IMR-90 (cell line): ENCODE measurements at places on chromosomes 3 and 15. TPM values are rescaled to one million over a fixed set of nuclear protein-coding genes. Genes with fewer than 3 reads are reported as not detected.

The CCRL2 gene
- total RNA-seq = 0.28 and 0.36 TPM in 2 replicates

The GOLGA8S gene
- total RNA-seq = under 0.01 TPM in 2 replicates

The DAZL gene
- total RNA-seq = not detected in 2 replicates

The CATSPER2 gene
- 0.28 and 11.3 TPM in 2 replicates for total RNA-seq

The CLDN1 gene
- total RNA-seq = 4.7 and 7.2 TPM in 2 replicates

The LRRIQ4 gene
- not detected in 2 replicates for total RNA-seq

The TM2D3 gene
- 27.4 and 30.6 TPM in 2 replicates for total RNA-seq

The PRICKLE2 gene
- 14.2 and 16.7 TPM in 2 replicates for total RNA-seq

The PLA2G4D gene
- not detected in 2 replicates for total RNA-seq

The GOLGA6A gene
- total RNA-seq = not detected in 2 replicates
